ENCODE measurements at places on chromosomes 5 and 9. TPM values are rescaled to one million over a fixed set of nuclear protein-coding genes. Genes with fewer than 3 reads are reported as not detected.

DMXL1 gene
- 21.5 TPM for total RNA-seq

DNA sequence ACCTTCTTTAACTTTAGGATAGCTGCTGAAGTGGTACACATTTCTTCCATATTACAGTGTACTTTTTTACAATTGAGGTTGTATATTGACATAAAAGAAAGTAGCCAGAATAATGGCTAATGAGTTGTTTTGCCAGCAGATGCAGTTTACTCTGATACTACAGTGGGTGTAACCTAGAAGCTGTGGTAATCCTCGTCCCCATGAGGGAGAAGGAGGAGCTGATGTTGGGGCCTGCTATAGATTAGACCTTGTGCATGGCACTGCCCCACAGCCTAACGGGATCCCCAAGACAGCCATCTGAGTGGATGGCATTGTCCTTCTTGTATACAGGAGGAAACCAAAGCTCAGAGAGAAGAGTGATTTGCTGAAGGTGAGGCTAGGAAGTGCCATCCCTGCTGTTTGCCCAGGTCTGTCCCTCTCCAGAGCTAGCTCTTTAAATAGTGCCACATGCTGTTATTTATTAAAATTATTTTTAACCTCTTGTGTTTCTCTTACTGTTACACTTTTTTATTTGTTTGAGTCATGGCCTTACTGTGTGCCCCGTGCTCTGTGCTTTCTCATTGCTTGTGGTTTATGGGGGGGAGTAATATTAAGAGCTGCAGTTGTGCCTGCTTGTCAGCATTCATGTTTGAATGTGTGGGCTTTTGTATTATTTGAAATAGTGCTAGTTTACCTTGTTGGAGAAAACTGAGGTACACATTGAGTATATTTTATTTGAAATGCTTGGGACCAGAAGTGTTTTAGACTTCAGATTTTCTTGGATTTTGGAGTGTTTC, 65.3 kb downstream of the ICE1 start:
- no peaks in the 10 kb centered on the region for H3K4me1 ChIP-seq
- no peak for DNase-seq
- peaks cover 13% of the 10 kb centered on the region for H3K36me3 ChIP-seq
- H3K4me3 ChIP-seq, result no peak overlapping the region

DNA sequence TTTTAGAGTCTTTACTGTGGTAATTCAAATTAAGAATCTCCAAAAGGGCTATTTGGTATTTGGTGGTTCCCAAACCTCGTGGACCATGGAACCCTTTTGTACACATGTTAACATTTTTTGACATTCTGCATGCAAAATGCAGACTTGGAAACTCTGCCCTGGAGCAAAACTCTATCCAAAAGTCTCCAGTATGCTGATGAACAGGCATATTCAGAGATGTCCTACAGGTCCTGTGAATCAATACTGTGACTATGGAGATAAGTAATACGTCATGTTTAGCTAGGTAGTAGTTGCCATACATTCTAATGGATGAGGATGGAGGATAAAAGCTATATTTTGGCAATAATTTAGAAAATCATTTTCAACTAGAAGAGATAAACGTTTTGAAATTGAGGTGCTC, 218.1 kb downstream of the SMARCA2 start:
- H3K36me3 ChIP-seq, result no peaks in the 10 kb centered on the region
- H3K27ac ChIP-seq, result no peak overlapping the region
- no peak for DNase-seq
- peaks cover 2% of the 10 kb centered on the region for H3K4me1 ChIP-seq

SPINK4 gene
- total RNA-seq, result not detected

DNA sequence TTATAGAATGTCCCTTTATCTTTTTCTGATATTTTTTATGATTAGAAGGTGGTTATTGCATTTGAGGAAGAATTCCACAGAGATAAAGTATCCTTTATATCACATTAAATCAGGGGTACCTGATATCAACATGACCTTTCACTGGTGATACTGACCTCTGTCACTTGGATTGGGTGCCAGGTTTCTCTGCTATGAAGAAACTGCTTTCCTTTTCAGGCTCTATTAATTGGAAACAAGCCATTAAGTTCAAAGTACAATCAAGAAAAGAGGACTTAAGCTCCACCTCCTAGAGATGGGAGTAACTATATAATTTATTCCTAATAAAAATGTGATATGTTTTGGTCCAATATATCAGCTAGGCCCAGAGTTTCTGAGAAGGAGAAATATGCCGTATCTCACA, 514.6 kb upstream of the TYRP1 start:
- no peak for DNase-seq
- H3K36me3 ChIP-seq, result no peaks in the 10 kb centered on the region
- no peak overlapping the region for H3K27ac ChIP-seq
- H3K27me3 ChIP-seq, result no peaks in the 10 kb centered on the region
- H3K4me3 ChIP-seq, result no peak overlapping the region

All from IMR-90 (cell line).